Common myeloid progenitor, CD34-positive (primary cell): ENCODE measurements at places on chromosomes 16 and 17.

DNA sequence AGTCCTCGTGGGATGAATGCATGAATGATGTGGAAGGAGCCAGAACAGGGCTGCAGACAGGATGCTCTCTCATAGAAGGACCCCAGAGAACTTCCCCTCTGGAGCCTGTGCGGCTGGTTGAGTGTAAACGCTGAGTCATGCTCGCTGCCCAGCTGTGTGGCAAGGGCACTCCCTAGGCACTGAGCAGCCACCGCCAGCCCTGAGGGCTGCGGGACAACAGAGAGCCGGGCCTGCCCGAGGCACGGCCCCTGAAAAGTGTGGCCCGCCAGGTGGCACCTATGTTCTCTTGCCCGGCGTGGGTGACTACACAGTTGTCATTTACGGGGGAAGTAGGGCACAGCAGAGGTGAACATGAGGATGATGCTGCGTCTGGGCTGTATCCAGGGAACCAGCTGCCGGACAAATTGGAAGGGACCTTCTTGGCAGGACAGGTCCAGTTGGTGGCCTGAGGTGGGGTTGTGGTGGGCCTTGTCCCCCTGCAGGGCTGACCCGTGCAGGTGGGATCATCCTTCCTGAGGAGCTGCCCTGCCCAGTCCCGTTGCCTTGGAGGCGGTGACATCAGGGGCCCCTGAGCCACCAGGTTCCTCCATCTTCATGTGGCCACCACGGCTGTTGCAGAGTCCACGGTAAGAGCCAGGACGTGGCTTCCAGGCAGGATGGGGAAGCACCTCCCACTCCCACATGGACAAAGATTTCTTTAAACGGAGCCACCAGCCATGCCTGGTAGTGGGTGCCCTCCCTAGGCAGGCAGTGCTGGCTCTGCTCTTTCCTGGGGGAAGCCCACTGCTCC is 94.8 kb upstream of the CBX4 start:
- peak; percentile 83 for DNase-seq

DNA sequence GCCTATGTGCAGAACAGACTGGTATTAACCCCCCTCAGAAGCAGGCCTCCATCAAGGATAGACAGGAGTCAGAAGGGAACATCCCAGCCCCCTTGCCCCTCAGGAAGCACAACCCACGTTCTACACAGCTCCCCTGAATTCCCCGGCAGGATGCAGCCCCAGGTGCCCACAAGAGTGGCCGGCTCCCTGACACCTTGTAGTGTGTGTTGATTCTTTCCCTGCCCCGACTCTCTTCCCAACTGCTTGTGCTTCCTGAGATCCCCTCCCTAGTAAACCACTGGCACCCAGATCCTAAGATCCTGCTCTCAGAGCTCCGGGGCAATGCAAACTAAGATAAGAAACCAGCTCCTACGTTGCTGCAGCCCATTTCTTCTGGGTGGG is 34.8 kb upstream of the LITAF start:
- no peak for DNase-seq

DNA sequence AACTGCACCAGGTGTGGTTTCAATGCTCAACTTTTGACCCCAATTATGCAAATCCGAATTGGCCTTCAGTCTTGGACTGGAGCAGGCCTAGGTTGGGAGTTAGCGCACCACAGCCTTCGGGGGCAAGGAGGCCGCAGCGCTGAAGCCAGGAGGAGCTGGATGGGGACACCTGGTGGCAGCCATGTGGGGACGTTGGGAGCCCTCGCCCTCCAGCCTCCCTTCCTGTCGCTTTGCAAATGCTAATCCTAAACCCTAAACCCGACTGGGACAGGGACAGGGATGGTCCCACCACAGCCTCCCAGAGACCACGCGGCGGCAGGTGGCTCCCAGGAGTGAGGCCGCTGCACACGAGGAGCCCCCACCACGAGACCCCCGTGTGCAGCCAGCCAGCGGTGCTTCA is 58.7 kb downstream of the KLHDC4 start:
- DNase-seq = no peak

DNA sequence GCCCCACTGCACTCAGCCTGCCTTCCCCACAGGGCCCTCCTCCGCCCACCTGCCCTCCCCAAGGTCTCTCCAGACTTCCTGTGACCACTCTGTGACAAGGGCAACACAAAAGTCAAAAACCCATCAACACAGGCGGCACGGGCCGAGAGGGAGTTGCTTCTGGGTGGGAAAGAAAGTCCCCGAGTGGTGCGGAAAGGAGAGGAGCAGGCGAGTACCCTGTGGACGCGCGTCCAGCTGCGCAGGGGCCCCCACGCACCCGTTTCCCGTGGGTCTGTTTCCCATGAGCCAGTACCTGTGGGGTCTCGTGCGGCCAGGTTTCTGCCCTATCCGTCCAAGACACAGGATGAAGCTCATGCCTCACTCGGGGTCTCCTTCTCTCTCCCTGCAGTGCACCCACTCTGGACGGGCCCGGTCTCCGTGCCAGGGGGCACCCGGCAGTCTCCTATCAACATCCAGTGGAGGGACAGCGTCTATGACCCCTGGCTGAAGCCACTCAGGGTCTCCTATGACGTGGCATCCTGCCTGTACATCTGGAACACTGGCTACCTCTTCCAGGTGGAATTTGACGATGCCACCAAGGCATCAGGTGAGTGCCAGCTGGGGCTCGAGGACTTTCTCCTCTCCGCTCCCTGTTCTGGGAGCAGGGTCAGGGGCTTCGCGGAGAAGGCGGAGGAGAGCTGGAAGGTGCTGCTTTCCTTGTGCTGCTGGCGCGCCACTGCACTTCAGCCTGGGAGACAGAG is 12.2 kb downstream of the CD2BP2 start:
- DNase-seq = no peak

- peak; percentile 99 for DNase-seq
Observed at GRCh38 chr16:31128711-31129567, 6.6 kb downstream of the PRSS8 start.

DNA sequence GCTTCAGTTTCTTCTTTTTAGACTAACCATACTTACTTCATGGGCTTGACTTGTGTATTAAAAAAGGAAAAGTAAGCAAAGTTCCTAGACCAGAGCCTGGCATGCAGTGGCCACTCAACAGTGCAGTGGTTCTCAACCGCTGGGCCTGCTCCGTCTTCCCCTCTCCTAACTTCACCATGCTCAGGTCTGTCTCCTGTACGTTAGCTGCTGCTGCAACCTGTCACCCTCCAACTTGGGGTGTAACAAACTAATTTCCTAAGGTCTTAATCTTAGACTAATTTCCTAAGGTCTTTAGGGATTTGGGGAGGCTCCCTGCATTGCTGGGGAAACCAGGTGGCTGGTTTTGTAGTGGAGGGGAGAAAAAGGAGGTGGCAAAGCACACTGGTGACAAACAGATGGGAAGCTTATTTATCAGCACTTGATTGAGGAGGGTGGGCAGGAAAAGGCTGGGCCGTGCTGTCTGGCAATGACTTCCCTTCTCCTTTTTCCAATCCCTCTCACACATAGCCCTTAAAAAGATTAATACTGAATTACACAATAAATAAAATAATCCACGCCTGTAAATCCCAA is 2.2 kb upstream of the ARL4D start:
- DNase-seq = no peak

DNA sequence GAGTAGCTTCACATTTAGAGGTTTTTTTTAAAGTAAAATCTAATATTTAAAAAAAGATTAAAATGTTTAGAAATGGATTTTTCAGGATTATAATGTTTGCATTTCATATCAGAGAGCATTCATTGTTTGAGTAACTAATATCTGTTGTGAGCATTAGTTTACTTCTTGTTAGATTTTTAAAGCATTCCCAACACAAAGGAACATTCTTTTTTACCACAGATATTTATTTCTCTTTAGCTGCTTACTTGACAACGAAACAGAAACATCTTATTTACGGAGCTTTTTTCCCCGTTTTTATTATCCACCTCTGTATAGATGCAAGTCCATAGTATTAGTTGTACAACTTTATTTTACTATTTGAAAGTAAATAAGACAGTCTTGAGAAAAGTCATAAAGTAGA is 53.0 kb downstream of the NFAT5 start:
- no peak for DNase-seq

GRCh38 chr16:2968368-2968737 is 795 bp upstream of the PAQR4 start:
- no peak for DNase-seq
